Spinal cord (tissue), 10 donors: ENCODE measurements at places on chromosomes 11 and 22. TPM values are rescaled to one million over a fixed set of nuclear protein-coding genes. Genes with fewer than 3 reads are reported as not detected.

SLC22A9 gene
- not detected for total RNA-seq

VPREB1 gene
- not detected for total RNA-seq

KCNC1 gene
- total RNA-seq: 3.8 TPM

MGAT3 gene
- total RNA-seq: 30.0 TPM

AASDHPPT gene
- 83.6 TPM for total RNA-seq

KRTAP5-2 gene
- total RNA-seq: not detected

SCN3B gene
- 21.0 TPM for total RNA-seq

OR52H1 gene
- 0.40 TPM for total RNA-seq

GGTLC3 gene
- not detected for total RNA-seq

KCNE3 gene
- total RNA-seq: 4.7 TPM

MS4A6E gene
- not detected for total RNA-seq

KCNK4 gene
- total RNA-seq: 3.2 TPM

ISX gene
- total RNA-seq: not detected
